ENCODE measurements at places on chromosomes 12 and 14.

DNA sequence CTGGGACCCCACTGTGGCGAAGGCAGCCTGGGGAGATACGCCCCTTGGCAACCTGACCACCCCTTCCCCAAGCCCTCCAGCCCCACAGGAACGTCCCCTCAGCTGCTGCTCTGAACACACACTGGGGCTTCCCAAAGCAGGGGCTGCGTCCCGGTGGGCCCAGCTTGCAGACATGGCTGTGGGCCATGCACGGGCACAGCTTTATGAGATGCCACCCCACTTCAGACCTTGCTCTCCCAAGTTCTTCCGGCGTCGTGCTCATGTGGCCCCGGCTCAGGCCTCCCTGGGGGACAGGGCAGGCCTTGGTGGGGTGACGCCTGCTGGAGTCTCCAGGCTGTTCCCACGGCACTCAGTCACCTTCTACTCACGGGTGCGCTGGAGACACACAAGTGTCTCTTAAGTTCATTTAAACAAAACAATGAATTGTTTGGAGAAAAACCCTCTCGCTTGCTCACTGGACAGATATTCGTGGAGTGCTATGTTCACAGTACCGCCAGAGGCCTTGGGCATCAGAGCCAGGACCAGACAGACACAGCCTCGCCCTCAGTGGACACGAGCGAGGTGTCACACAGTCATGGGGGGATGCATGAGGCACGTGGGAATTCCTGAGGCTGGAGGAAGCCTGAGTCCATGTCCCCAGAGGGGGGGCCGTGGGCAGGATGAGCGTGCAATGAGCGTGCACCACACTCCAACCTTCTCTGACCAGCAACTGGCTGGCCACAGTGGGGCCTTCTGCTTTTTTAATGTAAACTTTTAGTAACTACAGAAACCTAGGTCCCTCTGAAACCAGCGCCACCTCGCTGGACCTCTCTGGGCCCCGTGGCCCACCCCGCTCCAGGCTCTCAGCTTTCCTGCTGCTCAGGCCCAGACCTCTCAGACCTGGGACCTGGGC is 4.3 kb downstream of the GALNT9 start:
- no peak for DNase-seq

DNA sequence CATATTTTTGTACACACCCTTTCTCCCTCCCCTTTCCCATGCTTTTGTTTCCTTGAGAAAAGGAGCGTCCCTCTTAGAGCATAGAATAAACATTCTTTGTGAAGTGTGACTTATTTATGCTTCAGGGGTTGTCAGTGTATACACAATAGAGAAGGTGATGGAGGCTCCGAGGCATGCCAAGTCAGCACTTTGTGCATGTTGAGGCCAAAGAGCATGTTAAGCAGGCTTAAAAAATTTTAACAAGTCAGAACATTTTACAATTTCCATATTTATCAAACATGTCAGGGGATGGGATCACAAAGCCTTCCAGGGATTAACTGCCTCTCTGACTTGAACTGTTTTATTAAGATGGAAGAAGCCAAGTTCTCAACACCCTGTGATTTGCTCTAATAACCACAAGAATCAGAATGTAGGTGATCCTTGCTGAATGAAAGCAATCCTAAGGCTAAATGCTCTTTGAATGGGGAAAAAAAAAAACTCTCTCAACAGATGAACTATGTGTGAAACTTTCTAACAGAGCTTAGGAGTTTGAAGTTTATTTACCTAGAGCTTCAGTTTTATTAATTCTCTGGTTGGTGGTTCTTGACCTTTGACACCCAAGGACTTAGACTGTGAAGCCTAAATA is 223.1 kb downstream of the RAD51B start:
- no peak for DNase-seq

DNA sequence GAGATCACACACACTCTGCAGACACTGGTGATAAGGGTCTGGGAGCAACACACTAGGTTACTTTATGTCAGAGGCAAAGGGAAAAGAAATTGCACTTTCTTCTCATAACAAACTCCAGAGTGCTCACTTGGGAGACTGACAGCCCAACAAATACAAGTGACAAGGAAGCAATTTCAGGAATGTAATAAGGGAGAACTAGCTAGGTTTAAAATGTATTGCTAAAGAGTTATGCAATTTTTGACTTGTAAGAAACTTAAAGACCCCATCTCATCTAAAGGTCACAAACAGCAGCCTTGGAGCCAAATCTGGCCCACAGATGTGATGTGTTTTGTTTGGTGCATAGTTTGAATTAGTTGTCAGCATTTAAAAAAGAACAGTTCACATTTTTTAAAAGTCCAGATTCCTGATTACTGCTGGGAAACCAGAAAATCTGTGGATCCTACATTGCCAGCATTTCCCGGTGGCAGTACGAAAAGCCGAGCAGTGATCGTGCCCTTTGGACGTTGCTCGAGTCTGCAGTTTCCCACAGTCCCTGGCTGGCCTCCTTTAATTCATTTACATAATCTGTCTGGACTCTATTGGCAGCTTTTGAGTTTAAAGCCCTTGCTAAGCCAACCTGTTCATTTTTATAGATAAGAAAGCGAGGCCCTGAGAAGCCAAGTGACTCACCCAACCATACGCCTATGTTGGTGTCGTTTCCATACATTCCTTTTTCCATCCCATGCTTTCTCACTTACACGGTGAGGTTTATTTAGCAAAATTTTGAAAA is 42.0 kb upstream of the ETV6 start:
- DNase-seq, result no peak

DNA sequence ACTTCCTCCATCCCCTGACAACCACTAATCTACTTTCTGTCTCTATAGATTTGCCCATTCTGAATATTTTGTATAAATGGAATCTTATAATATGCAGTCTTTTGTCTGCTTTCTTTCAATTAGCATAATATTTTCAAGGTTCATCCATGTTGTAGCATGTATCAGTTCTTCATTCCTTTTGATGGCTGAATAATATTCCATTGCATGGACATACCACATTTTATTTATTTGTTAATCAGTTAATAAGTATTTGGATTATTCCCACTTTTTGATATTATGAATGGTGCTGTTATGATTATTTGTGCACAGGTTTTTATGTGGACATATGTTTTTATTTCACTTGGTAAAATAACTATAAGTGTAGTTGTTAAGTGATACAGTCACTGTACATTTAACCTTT is 155.1 kb upstream of the WSCD2 start:
- no peak for DNase-seq

- DNase-seq, result no peak
Observed at GRCh38 chr12:29242921-29243431, 93.9 kb downstream of the FAR2 start.

DNA sequence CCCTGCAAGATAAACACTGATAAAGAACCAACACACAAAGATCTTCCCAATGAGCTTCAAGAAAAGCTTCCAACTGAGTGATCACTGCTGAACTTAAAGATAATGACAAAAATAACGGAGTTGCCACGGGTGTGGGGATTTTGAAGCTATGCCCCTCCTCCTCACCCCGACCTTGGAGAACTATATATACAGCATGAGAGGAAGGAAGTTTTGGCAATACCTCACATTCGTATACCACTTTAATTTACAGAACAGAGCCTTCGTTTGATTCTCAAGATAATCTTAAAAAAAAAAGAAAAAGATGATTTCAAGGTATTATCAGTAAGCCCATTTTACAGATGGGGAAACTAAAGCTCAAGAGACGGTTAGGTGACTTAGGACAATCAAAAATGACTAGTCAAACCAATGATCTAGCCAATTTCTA is 715 bp downstream of the NEK9 start:
- no peak for DNase-seq

DNA sequence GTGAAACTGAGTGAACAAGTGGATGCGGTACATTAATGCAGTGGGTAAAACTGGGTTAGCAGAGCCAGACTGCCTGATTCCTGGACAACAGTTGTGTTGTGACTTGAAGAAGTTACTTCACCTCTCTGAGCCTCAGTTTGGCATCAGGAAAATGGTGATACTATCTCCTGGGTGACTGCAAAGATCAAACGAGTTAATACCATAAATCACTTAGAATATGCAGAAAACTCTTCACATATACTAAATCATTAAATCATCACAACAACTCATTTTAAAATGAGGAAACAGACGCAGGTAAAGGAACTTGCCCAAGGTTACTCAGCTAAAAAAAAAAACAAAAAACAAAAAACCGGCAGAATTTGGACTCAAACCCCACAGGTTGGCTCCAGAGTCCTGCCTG is 811 bp downstream of the MTERF2 start:
- DNase-seq, result no peak

DNA sequence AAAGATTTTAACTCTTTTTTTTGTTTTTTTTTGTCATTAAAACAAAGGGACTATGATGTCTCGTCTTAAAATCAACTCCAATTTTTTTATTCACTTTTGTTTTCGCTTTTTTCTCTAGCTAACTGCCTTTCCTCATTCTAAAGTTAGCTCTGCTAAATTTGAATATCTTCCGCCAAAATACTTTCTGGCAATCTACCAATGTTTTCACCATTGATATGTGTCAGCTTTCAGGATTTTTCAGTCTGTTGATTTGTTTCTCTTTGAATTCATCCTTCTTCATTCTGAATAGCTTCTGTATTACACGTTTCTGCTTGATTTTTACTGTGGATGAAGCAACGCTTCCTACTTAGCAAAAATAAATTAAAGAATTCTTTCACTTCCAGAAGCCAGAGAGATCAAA is 38.7 kb upstream of the NOVA1 start:
- DNase-seq, result peak; percentile 9

DNA sequence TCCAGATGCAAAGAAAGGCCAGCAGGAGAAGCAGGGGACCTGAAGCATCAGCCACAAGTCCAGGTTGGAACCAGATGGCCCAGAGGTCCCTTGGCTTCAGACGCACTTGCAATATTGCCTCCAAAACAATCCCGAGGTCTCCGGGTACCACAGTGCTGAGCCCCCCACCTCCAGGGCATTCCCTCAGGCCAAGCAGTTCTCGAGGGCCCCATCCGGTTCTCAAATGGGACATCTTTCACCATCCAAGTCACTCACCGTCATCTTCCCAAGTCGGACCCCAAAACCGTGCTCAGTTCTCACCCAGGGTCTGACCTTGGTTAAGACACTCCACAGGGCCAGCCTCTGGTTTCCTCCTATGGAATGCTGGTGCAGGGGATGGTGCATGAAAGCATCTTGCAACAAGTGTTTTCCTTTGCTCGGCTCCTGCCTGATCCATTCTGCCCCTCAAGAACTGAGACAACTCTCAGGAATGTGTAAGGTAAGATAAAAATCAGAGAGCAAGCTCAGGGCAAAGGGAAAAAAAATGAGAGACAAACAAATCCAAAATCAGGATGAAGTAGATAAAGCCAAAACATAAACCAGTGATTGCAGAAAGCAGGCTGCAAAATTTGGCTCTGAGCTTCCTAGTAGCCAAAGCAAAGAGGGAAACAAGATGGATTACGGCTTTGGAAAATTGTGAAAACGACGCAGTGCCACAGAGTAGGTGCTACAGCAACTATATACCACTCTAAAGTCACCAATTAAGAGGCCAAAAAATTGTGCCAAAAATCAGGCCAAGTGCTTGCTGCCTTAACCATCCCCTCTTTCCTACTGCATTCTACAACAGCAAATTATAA is 8.0 kb downstream of the NCOR2 start:
- no peak for DNase-seq

GRCh38 chr12:99978152-99978551 is 6.6 kb downstream of the ANKS1B start:
- DNase-seq, result no peak

DNA sequence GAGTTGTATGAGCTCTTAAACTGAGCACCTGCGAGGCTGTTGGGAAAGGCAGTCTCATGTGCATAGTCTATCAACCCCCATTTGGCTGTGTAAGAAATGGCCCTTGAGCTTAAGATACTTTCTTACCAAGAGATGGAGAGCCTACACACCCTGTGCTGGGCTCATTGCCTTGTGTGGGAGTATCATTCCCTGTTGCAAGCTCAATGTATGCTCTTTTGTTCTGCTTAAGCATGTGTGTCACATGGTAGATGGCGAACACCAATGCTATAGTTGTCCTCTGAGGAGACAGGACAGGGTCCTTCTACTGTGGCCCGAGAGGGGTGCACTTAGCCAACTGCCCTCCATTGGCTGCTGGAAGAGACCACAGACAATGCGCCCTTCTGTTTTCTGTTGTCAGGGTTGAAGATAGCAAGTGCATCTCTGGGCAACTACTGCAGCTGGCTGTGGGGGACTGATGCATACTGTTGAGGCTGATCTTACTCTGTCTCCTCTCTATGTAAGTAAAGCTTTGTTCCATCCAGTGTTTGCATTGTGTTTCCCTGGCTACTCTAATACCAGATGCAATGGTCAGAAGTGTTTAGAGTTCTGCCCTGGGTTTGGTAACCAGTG is 79.5 kb downstream of the PTPRB start:
- no peak for DNase-seq

GRCh38 chr14:55297611-55298499 is 26.6 kb downstream of the FBXO34 start:
- no peak for DNase-seq

- no peak for DNase-seq
Observed at GRCh38 chr12:103301642-103302591, 193.9 kb downstream of the C12orf42 start.

DNA sequence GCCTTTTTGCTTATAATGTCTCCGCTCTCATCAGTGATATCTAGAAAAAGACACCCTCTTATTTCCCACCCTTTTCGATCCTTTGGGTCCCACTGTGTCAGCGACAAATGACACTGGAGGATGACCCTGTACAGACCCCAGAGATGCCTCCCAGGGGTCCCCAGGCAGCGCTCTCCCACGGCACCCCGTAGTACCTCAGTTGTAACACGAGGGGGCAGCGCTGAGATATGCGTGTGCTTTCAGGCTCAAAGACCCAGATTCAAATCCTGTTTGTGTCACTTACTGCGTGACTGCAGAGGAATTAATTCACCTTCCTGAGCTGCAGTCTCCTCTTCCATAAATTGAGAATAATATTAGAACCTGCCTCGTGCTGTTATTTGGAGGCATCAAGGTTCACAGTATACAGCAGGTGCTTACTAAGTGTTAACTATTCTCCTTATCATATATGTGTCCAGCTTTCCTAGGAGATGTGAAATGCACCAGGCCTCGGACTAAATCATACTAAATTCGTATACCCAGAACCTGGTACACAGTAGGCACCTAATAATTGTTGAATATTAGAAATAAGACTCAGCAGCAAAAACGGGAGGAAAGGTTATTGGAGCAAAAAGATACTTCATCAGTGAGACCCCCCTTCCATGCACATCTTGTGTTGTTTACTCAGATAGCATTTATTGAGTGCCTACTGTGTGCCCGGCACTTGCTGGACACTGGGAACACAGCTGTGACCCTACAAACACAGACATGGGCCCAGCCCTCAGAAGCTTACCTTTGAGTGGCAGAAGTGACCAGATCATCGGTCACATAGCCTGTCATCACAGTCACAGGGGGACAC is 99.9 kb downstream of the PHETA1 start:
- no peak for DNase-seq

GRCh38 chr14:36666416-36667206 is 5.0 kb downstream of the PAX9 start:
- DNase-seq, result no peak

GRCh38 chr14:46048127-46048526 is 603.5 kb downstream of the RPL10L start:
- DNase-seq, result no peak

DNA sequence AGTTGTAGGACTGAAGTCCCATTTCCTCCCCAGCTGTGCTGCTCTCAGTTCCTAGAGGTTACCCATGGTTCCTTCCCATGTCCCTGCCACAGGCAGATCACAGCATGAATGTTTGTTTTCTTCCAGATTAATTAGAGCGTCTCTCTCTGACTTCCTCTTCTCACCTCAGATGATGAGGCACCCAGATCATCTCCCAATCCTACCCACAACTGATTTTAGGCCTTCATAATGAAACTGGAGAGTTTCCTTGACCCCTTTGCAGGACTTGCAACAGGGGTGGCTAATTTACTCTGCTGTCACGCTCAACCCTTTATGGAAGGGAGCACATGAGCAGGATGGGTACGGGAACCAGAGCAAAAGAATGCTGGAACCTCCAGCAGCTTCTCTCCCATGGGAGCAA is 32.1 kb upstream of the TXNRD1 start:
- no peak for DNase-seq
